Activated T-cell treated with anti-CD3 and anti-CD28 coated beads, Interleukin-2, amount 50 U/mL, for 72 hours (primary cell): ENCODE measurements at places on chromosomes 7 and 10.

- no peak for DNase-seq
These were observed 196.6 kb downstream of the TRIL start for GRCh38 chr7:28761505-28761904.

GRCh38 chr10:16724509-16724908 is 92.7 kb downstream of the RSU1 start:
- no peak for DNase-seq

GRCh38 chr7:2172311-2173188 is 60.2 kb downstream of the MAD1L1 start:
- DNase-seq, result no peak

DNA sequence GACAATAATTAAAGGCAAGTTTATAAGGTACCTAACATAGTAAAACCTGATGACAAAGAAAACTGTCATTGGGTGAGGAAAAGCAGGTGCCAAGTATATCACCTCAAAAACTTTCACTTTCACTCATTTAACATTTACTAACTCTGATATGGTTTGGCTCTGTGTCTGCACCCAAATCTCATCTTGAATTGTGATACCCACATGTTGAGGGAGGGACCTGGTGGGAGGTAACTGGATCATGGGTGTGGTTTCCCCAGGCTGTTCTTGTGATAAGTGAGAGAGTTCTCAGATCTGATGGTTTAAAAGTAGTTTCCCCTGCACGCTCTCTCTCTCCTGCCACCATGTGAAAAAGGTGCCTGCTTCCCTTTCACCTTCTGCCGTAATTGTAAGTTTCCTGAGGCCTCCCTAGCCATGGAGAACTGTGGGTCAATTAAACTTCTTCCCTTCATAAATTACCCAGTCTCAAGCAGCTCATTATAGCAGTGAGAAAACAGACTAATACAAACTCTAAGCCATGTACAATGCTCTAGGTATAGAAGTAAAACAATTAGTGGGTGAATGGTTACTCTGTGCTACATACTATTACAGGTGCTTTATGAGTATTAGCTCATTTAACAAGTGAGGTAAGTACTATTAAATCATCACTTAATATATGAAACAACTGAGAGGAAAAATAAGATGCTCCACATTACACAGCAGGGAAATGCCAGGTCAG is 199.0 kb downstream of the CHCHD3 start:
- DNase-seq, result peak; percentile 39

GRCh38 chr7:46586406-46586805 is 665.3 kb upstream of the IGFBP3 start:
- no peak for DNase-seq

GRCh38 chr10:32956365-32957197 is 1.4 kb downstream of the ITGB1 start:
- DNase-seq, result no peak

GRCh38 chr10:55063811-55064210 is 262.8 kb upstream of the PCDH15 start:
- no peak for DNase-seq

GRCh38 chr10:124737221-124737620 is 7.0 kb downstream of the FAM53B start:
- DNase-seq, result no peak

DNA sequence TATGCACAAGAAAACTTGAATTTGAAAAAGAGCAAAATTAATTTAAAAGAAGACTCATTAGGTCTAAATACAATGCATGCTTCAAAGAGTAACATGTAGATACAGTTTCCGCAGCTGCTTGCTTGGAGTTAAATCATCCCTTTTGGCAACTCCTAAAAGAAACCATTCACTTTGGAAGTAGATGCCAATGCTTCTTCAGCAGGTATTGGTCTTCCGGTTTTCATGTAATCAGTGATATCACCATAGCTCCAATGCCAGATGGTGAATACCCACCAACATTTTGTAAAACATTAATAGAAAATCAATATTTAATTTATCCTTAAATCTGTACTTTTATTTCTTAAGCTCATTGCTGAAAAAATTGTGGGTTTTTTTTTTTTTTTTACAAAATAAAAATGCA is 381.1 kb upstream of the PHF14 start:
- DNase-seq, result no peak

DNA sequence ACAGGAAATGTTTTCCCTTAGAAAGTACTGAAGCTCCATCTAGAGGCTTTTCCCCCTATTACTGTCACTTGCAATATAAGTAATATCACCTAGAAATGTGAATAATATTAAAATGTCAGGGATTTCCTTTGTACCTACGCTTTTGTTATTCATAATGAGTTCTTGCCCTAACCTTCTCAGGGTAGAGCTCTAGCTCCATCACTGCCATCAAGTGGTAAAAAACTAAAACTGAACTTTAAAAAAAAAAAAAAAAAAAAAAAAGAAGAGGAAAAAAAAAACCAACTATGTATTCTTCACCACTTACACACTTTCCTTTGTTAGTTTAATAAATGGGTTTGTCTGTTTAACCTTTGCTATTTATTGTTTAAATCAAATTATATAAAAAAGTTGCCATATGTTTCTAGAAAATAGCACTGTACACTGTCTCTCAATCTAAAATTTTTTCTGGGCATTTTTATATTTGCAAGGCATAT is 49.9 kb downstream of the DNAJC1 start:
- DNase-seq, result no peak

DNA sequence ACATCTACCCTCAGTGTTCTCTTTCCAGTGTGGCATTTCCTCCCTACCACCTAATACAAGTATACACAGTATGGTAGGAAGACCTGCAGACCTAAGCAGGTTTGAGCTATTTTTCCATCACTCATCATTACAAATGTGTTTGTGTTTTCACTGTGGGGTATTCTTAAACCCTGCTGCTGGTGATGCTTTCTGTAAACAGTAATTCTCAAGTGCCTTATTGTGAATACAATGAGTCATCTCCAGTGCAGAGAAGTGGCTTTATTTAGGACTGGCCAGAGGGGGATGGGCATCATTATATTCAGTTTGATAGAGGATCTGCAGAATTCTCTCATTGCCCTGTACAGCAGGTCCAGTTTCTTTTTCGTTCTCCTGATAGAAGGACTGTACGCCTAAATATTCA is 63.7 kb downstream of the GRM8 start:
- no peak for DNase-seq

DNA sequence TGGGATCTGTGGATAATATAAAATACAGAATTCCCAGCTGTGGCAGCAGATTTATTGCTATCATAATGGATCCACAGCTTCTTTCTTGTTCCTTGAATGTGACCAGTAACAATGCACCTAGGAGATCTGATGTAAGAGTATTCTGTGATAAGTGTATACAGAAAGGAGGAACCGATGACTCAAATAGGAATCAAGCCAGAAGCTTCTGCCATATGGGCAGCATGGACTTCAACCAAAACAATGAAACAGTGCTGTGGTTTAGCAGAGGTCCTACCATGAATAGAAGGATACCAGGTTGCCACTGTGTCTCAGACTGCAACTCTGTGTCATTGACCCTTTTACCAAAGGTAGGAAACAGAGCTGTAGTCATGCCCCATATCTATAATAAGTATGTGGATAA is 81.8 kb downstream of the PTPRZ1 start:
- DNase-seq, result no peak

- DNase-seq, result no peak
These were observed 1.5 kb upstream of the CALML5 start for GRCh38 chr10:5500910-5501309.

DNA sequence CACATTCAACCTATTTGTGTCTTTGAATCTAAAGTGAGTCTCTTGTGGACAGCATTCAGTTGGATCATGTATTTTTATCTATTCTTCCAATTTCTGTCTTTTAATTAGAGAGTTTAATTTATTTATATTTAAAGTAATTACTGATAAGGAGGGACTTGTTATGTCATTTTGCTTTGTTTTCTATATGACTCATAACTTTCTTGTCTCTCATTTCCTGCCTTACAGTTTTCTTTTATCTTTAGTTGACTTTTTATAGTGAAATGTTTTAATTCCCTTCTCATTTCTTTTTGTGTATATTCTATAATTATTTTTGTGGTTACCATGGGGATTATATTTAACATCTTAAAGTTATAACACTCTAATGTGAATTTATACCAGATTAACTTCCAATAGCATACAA is 7.3 kb upstream of the ZNF518A start:
- DNase-seq, result no peak

DNA sequence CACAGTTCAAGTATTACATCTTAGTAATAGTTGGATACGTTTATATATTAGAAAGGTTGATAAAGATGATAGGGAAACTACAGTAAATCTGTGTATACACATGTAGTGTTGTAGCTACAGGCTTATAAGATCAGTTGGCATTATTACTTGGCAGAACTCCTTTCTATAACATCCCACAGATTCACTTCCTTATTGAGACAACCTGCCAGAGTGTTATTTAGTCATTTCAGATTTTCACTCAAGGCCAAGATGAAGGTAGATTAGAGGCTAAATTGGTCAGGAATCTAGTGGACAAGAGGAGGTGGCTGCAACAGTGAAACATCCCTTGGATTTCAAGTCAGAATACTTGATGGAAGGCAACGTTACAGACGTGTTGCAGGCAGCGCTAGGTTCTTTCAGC is 63.0 kb downstream of the PAPSS2 start:
- no peak for DNase-seq
